ENCODE measurements at places on chromosomes 16 and 17.

DNA sequence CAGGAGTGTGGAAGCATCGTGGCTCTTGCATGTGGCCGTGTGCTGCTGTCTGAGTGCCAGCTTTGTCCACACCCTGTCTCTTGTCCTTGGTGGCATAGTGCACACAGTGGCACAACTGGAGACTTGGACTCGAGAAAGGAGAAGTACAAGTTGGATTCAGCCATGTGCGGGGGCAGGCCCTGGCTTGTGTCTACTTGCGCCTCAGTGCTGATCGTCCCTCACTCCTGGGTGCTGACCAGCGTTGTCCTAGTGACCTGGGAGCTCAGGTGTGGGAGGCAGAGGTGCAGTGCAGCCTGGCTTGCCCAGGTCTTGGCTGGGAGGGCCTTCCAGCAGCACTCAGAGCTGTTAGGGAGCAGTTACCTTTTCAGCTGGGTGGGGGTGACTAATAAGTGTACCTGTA is 20.6 kb downstream of the MPRIP start:
- DNase-seq: no peak

GRCh38 chr16:19559242-19559910 is 3.9 kb downstream of the VPS35L start:
- no peak for DNase-seq

DNA sequence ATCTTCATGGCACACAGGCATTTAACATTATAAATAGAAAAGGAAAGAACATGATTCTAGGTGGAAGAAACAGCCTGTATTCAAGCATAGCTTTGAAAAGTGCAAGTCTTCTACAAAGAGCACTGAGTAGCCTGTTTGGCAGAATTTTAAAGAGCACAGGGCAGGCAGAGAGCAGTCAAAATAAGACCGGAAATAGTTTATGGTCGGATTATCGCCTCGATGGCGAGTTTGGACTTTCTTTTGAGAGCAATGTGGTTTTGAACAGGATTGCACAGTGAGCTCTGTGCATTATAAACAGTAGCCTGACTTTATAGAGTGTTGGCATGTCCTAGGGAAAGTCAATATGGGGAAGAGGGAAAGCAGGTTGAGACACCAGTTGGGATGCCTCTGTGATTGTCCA is 6.2 kb upstream of the TMEM100 start:
- DNase-seq: no peak

DNA sequence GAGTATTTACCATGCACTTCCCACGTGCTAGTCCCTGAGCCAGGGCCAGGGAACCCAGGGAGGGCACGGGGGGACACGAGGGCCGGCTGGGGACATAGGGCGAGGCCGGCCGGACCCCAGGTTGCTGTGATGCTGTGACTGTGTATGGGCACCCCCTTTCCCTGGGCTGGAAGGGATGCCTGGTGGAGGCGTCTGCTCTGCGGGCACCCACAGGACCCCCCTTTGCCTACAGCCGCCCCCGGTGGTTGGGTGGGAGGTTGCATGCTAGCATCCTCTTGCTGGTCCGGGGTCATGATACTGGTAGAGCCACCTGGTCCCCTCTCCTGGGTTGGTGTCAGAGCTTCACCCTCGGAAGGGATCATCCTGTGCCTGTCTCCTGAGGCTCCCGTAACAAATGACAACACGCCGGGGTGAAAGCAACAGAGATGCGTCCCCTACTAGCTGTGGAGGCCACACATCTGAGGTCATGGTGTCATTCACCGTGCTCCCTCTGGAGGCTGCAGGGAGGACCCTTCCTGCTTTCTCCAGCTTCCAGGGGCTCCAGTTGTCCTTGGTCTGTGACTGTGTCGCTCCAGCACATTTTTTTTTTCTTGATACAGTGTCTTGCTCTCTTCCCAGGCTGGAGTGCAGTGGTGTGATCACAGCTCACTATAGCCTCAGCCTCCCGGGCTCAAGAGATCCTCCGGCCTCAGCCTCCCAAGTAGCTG is 3.1 kb upstream of the CIAO3 start:
- DNase-seq: no peak

- DNase-seq: no peak
Observed at GRCh38 chr16:74700116-74700437, 585 bp downstream of the MLKL start.

DNA sequence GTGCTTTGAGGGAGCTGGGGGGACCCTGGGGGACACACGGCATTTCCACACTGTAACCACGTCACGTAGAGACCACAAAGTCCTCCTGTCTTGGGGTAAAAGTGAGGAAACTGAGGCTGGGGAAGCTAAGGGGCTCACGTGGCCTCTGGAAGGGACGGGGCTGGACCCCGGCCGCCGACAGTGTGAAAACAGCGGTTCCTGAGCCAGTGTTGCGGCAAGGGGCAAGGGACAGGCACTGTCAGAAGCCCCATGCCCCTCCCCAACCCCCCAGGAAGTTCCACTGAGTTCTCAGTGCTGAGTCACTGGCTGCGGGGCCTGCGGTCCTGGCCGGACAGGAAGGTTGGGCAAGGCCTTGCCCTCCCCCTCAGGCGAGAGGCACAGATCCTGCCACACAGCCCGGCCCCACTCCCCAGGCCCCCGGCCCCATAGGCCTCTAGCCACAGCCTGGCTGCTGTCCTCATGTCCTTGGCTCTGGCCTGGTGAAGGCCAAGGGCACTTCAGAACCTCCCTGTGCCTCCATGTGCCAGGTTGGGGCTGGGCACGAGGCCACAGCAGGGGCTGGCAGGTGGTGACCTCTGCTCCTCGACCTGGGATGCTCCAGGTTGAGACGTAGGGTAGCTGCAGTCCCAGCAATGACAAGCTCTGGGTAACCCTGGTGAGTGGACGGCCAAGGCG is 5.0 kb upstream of the CCDC57 start:
- no peak for DNase-seq

DNA sequence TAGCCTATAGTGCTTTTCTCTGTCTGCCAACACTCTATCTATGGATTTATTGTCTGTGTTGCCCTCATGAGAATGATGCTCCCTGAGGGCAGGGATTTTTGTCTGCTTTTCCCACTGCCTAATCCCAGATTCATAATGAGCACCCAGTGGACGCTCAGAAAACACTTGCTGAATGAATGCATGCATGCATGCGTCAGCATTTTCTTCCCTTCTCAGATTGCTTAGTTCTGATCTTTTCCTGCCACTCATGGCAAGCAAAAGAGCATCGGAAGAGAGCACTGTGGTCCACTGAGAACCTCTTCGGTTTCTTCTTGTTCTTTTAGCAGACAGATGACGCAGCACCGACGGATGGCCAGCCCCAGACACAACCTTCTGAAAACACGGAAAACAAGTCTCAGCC is 246.8 kb downstream of the RBFOX1 start:
- DNase-seq: no peak

DNA sequence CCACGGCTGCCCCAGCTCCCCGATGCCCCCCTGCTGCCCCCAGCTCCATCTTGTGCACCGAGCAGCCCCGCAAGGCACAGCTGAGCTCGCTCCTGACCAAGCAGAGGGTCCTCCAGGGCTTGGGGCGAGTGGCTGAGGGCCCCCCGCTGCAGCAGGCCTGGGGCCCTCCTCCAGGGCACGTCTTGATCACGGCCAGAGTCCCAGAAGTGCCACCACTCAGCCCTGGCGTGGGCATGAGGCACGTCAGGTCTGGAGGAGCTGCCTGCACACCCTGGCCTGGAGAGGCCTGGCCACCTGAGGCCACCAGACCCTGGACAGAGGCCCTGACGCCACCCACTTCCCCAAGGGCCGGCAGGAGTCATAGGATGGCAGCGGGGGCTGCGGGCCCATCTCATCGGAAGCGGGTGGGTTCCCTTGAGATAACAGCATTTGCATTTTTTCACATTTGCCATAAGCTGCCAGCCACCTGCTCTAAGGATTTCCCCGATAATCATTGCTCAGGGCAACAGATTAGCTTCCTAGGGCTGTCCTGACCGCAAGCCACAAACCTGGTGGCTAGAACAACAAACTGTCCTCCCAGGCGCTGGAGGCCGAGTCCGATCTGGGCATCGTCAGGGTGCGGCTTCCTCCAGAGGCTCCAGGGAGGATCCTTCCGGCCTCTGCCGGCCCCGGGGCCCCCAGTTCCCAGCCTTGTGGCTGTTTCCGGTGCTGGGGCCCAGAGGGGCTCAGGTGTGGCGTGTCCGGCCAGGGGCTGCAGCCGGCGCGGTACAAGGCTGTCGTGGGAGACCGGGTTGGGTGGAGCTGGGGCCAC is 23.9 kb upstream of the C1QTNF8 start:
- no peak for DNase-seq

DNA sequence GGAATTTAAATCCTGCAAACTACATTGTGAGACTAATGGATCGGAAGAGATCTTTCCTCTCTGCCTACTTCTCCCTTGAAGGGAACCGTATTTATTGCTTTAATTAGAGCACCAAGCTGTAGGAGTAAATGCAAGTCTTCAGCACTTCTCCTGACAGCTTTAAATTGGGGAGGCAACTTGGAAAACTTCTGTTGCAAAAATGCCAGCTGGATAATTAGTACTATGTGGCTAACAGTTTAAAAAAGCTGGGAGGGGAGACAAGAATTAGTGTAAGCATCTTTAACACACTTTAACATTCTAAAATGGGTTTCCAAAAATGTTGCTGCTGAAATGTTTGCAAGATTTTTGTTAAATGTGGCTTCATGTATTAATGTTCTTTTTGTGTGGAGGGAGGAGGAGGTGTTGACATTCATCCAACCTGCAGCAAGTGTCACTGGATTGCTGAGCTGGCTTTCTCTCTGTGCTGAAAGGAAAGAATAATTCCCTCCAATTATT is 108.5 kb downstream of the PCTP start:
- no peak for DNase-seq

DNA sequence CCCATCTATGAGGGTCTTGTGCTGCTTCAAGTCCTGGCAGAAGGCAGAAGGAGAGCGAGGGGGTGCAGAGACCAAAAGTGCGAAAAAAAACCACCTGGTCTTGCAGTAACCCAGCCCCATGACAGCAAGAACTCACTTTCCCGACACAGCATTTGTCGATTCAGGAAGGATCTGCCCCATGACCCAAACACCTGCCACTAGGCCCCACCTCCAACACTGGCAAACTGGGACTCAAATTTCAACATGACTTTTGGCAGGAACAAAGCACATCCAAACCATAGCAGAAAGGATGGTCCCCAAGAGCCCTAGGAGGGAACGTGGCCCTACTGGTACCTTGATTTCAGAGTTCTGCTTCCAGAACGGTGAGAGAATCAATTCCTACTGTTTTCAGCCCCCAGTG is 34.7 kb upstream of the KLHDC4 start:
- no peak for DNase-seq

DNA sequence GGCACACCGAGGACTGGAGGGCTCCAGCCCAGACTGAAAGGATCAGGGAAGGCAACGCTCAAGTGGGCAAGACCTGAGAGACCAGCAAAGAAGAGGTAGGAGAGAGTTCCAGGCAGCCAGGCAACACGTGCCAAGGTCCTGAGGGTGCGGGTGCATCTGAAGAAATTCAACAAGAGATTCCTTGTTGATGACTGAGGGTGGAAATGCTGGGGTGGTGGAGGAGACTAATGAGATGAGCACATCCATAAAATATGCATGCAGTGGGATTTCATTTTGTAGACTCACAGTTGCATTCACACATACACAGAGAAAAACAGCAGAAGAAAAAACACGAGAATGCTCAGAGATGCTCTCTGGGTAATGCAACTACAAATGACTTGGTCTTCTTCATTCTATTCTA is 154.8 kb upstream of the FOXF1 start:
- no peak for DNase-seq

- DNase-seq: no peak
Observed at GRCh38 chr17:30915833-30916611, 5.7 kb upstream of the ADAP2 start.

- no peak for DNase-seq
Observed at GRCh38 chr17:60901242-60901641, 223.6 kb downstream of the BCAS3 start.

- no peak for DNase-seq
Observed at GRCh38 chr17:75693500-75694481, 26.7 kb downstream of the SAP30BP start.

- no peak for DNase-seq
Observed at GRCh38 chr17:35943537-35943936, at the start of gene LYZL6. Gene LYZL6, minus strand, starts transcription at chr17:35943713. Its CDS starts 4,357 bp downstream, at chr17:35939356.

GRCh38 chr17:42275527-42276358 is 448 bp downstream of the STAT5B start:
- DNase-seq: no peak

DNA sequence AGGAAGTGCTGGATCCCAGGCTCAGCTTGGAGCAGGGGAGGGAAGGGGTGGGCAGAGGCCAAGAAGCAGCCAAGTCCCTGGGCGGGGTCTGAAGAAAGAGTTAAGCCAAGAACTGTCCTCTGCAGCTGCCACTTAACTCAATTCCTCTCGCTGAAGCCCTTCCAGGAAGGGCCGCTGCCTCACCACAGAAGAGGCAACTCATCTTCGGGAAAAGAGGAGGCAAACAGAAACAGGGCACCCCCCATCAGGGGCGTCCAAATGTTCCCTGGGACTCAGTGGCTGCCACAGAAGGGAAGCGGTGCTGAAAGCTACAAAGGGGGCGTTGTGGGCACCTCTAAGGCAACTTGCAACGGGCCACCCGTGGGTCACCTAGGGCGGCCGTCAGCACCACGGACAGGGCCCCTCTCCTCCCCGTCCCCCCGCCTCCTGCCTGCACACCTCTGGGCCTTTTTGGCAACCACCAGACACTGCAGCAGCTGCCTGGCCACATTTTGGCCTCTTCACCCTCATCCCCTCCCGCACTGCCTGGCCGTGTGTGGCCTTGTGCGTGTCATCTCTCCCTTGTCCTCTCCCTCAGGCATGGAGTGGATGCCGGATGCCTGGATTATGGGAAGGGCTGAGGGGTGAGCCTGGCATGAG is 2.5 kb downstream of the TLCD3B start:
- no peak for DNase-seq

DNA sequence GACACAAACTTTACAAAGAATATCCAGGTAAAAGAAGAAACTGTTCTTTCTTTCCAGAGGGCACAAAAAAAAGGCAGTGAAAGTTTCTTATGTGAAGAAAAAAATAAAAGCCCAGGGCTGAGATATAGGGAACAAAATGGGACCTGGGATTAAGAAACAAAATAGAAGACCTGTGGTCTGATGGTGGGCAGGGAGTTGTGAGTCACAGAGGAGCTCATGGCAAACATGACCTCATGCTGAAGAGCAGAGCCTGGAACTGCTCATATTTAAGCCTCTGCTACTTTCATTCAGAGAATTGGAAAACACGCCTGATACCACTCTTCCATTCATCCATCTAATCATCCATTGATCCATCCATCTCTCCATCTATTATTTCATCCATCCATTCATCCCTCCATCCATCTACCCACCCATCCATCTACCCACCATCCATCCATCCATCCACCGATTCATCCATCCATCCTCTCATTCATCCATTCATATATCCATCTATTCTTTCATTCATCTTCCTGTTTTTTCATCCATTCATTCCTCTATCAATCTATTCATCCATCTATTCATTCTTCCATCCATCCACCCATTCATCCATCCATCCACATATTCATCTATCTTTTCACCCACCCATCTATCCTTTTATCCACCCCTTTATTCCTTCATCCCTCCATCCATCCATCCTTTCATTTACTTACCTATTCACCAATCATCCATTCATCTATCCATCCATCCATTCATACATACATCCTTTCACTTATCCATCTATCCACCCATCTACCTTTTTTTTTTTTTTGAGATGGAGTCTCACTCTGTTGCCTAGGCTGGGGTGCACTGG is 30.0 kb downstream of the WFDC1 start:
- DNase-seq: no peak

- DNase-seq: no peak
Observed at GRCh38 chr17:61786088-61786487, 77.2 kb downstream of the BRIP1 start.

- no peak for DNase-seq
Observed at GRCh38 chr16:6153901-6154300, 1056.3 kb upstream of the EEF2KMT start.
